ENCODE measurements at places on chromosomes 5 and 9. TPM values are rescaled to one million over a fixed set of nuclear protein-coding genes. Genes with fewer than 3 reads are reported as not detected.

Gene MARCHF11
- total RNA-seq, result not detected

Gene BARHL1
- not detected for total RNA-seq

Gene SOX30
- not detected for total RNA-seq

Gene SUSD3
- 1.3 TPM for total RNA-seq

Gene LPAR1
- 4.6 TPM for total RNA-seq

Gene PCAT7
- total RNA-seq, result not detected

Gene CD14
- 0.29 TPM for total RNA-seq

Gene MAP1B
- total RNA-seq, result 136 TPM

Gene SMU1
- 18.1 TPM for total RNA-seq

Gene PRSS3
- total RNA-seq, result 5.1 TPM

Gene PKD2L2
- not detected for total RNA-seq

Gene ATG12
- total RNA-seq, result 35.1 TPM

Gene WWC1
- total RNA-seq, result 121 TPM

GRCh38 chr9:7117676-7118561 is 360.1 kb downstream of the KDM4C start:
- DNase-seq, result no peak

- no peak for DNase-seq
These were observed 238.5 kb upstream of the FBXL7 start for GRCh38 chr5:15261269-15261995.

DNA sequence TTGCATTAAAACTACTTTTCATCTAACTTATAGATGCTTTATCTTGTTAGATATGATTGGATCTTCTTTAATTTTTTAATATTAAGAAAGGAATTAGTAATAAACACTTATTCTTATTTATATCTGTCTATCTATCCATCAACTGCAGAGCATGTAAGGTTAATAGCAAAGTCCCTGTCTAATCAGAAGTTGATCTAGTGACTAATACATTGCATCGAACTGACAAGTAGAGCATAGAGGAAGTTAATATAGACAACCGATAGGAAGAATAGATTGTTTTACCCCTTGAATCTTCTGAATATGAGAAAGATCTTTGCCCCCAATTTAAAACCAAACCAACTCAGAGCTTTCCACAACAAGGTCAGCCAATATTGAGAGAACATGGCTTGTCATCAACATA is 862.0 kb upstream of the CDH6 start:
- no peak for DNase-seq

DNA sequence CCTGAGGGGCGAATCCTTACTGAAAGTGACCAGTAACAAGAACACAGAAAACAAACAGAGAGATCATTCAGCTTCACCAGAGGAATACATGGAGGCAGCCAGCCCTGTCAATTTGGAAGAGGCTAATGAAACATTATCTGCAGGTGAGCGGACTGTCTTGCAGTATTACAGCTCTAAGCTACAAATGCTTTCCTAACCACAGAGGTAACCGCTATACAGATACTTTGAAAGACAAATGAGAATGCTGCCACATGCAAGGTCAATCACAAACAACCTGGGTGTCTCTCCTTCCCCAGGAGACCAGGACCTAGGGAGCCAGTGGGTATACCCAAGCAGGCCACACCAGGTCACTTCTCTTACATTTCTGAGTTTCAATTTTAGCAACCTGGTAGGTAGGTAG is 30.2 kb downstream of the EFNA5 start:
- no peak for DNase-seq

- no peak for DNase-seq
These were observed 345.9 kb upstream of the ITGA1 start for GRCh38 chr5:52441768-52442167.

GRCh38 chr5:64312491-64312890 is 146.8 kb downstream of the RNF180 start:
- DNase-seq, result no peak

- no peak for DNase-seq
These were observed 280.1 kb upstream of the DMRT1 start for GRCh38 chr9:561427-561826.

DNA sequence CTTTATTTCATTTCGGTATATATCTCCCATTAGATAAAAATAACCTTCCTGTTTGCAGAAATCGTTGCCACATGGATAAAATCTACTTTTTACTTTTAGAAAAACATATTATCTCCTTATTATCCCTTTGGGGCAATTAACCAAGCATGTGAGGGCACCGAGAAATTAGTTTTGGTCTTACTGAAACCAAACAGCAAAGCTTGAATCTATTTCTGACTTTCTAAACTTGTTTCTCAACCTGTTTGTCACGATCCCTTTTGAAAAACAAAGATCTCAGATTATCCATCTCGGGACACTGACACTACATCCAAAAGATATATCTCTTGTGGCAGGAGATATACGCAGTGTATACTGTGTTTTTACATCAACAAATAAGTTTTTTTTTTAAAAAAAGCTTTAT is 2.3 kb downstream of the TUT7 start:
- no peak for DNase-seq

GRCh38 chr5:132468656-132469379 is 21.8 kb downstream of the IRF1 start:
- DNase-seq, result no peak

DNA sequence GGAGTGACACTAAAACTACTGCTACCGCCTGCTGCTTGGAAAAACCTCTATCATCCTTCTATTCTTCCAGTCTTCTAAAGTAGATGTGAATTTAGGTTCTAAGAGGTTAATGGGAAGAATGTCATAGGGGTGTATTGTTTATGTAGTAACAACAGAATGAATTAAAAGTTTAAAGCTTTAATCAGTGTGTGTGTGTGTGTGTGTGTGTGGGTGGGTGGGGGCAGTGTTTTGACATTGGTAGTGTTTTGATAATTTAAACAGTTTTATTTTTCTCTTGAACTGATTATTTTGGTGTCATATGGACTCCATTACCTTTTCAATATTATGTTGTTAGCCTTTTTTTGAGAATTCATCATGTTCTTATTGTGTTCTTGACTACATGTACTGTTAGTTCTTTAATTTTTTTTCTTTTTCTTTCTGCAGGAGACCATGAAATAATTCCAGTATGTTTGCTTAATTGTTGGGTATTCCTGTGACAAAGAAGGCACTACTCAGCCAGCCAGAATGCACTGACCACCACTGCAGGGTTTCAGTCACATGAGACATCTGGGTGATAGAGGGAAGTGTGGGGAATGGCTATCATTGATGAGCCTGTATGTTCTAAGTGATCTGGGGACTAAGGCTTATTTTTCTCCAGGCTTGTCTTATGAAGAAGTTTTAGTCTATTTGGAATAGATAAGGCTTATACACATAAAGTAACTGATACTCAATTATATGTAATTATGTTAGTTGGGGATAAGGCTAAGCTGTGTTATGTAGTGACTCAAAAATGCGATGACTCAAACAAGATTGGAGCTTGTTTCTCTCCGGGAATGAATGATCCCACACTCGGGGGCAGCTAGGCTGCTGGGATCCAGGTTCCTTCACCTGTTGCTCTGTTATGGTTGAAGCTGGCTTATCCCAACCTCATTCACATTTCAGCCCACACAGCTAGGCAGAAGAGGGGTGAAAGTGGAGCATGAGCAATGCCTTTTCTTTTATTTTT is 50.2 kb upstream of the ACTBL2 start:
- DNase-seq, result peak; percentile 35

- DNase-seq, result peak; percentile 60
These were observed 12.8 kb upstream of the MTAP start for GRCh38 chr9:21789541-21790037.

- DNase-seq, result no peak
These were observed 41.0 kb downstream of the MVB12B start for GRCh38 chr9:126367616-126368015.

- DNase-seq, result no peak
These were observed 23.2 kb downstream of the MAP3K1 start for GRCh38 chr5:56838409-56839039.

- no peak for DNase-seq
These were observed 301.9 kb downstream of the RASEF start for GRCh38 chr9:82761027-82761426.

DNA sequence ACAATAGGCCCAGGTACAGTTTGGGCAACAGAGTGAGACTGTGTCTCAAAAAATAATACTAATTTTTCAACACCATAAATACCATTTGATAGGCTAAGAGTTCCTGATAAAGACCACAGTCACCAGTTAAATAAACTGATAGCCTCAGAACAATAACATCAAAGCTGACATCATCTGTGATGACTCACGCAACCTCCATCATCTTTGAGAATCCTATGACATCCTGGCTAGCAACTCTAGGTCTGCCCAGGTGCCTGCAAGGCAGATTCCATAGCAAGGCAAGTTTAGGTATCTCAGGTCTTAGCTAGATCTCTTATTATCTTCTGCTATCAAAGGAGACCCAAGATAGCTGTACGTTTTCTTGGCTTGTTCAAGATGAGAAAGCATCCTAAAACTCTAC is 30.5 kb upstream of the UBAP2 start:
- DNase-seq, result peak; percentile 37

GRCh38 chr9:82124090-82124489 is 135.5 kb downstream of the SPATA31D1 start:
- peak; percentile 38 for DNase-seq

GRCh38 chr5:79842991-79843390 is 148.1 kb downstream of the MTX3 start:
- DNase-seq, result no peak

DNA sequence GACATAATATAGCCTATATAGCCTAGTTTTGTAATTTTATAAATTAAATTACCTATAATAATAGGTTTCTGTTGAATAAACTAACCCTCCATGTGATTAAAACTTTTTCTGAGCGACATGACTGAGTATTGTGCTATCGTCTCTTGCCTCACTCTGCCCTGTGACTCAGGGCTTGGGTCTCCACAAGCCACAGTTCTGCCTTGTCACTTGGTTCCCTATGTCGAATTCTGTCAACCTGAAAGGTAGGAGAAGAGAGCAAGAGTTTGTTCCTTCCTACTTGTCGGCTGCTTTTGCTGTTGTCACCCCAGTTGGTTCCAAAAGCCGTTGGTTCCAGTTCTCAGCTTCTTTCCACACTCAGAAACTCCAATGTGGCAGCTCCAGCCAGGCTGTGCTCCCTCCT is 285.9 kb downstream of the PSAT1 start:
- DNase-seq, result no peak

DNA sequence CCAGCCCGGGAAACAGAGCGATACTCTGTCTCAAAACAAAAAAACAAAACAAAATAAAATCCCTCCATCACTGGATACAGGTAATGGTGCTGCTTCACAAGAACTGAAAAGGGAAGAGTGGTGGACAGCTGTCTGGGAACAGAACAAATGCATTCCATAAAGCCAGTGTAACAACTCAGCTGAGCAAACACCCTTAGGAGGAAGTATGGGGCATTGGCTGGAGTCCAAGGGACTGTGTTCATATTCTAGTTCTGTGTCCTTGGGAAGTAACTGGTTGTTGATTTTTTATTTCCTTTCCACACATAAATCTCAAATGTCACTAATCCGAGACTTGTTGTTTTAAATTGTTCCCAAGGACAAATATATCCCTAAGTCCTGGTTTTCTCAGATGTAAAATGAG is 38.3 kb downstream of the HTR1A start:
- DNase-seq, result no peak

GRCh38 chr5:179800696-179801201 is 5.9 kb downstream of the MGAT4B start:
- no peak for DNase-seq

GRCh38 chr5:171188016-171188415 is 121.0 kb upstream of the TLX3 start:
- no peak for DNase-seq

GRCh38 chr5:118956727-118957126 is 31.6 kb downstream of the DTWD2 start:
- DNase-seq, result no peak

DNA sequence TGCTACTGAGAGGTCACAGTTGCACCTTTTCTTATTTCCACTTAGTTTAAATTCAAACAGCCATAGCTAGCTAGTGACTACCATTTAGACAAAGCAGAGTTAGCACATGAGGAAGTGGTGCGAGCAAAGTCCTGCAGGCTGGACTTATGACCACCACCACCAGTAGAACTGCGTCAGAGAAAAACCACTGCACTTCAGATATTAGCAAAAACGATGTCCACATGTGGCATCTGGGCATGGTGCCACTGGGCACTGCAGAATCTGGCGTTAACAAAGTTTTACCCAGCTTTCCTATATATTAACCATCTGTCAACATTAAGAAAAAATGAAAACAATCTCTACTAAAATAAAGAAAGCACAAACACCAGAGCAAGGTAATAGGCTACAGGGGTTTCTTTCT is 80.1 kb downstream of the SPTLC1 start:
- DNase-seq, result no peak

DNA sequence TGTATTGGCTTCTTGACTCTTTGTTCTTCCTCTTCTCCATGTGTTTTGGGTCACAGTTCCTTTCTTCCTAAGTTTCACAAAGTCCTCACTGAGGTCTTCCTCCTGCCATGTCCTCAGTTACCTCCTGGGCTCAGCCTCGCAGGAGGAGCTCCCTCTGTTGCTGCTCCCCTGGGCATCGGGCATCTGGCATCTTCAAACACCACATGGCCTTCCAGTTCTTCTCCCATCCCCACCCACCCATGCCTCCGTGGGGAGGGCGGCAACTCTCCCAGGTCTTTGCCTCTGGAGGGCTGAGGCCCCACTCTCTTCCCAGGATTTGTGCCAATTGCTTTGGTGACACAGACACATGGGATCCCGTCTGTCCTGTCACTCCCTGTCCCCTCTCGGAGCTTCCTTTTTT is 22.8 kb downstream of the MRPL36 start:
- DNase-seq, result no peak

GRCh38 chr5:61441742-61442141 is 109.7 kb downstream of the ZSWIM6 start:
- DNase-seq, result no peak

DNA sequence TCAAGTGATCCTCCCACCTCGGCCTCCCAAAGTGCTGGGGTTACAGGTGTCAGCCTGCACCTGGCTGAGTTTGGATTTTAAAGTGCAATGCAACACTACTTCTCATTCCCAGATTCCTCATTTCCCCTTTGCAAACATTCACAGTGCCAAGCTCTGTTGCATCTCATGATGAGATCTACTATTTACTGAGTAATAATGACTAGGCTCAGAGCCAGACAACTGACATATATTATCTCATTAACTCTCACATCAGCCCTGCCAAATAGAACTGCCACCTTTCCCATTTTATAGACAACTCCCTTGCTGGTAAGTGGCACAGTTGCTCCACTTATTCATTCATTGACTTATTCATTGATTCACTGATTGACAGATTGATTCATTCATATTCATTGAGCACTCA is 7.0 kb downstream of the PDE6A start:
- no peak for DNase-seq
